NCI-H1092 (cell line): ENCODE measurements at places on chromosomes 7 and 10.

- peak; percentile 78 for DNase-seq
These were observed 9.1 kb downstream of the EN2 start for GRCh38 chr7:155466814-155467733.

GRCh38 chr7:50426280-50427045 lies 23.7 kb downstream of the FIGNL1 start:
- no peak for DNase-seq

GRCh38 chr7:151838072-151838471 lies 38.8 kb downstream of the PRKAG2 start:
- no peak for DNase-seq

GRCh38 chr7:137935884-137936508 lies 65.9 kb downstream of the CREB3L2 start:
- DNase-seq: no peak

DNA sequence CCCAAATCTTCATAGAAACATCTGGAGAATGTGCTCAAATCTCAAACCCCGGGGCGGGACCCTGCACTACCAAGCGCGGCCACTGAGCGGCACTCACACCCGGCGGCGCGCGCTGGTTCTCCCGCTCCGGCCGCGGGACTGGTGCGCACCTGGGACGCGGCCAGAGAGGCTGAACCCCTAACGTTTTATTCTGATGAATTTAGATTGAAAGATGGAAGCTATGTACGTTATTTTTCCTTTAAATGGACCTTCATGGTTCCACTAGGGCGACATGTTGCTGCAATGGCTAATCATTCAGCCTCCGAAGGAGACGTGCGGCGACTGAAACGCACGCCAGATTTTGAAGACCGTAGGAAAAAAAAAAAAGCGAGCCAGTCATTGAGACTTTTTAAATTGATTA lies 107.0 kb upstream of the INSIG1 start:
- no peak for DNase-seq

DNA sequence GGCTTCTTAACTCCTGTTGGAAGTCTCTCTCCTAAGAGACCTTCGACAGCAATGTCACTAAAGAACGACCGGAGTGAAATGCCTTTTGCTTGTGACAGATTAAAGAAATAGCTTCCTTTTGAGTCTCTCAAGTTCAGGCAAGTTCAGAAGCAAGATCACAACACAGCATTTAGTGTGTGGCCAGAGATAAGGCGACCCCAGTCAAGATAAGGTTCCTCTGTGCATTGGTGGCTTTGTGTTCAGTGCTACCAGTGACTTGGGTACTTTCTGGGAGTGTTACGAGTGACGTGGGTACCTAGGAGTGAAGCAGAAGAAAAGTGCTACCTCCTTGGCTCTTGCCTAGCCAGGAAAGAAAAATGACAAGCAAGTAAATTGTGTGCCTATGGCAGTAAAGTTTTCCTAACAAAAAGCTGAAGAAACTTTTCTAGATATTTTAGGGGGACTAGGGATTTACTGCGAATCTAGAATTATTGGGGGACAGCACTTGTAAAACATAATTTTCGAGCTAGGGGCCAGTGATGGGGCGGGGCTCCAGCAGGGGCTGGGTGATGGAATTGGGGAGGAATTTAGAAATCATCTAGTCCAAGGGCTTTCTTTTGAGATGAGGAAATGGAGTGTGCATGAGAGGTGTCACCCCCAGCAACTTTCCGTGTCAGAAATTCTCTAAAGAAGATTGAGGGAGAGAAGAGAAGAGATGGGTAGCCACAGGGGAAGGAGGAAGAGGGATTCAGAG lies 191.9 kb upstream of the LYZL2 start:
- no peak for DNase-seq
